ENCODE measurements at places on chromosomes 5 and 9.
A peak's percentile ranks its signal among the peaks of the same experiment; 100 is the strongest.

- no peak for DNase-seq
These were observed 20.6 kb downstream of the NOTCH1 start for GRCh38 chr9:136525207-136525606.

GRCh38 chr5:159426694-159427093, 96.4 kb upstream of the IL12B start:
- DNase-seq, result no peak

- no peak for DNase-seq
These were observed 70.4 kb upstream of the TMED7 start for GRCh38 chr5:115696141-115696650.

DNA sequence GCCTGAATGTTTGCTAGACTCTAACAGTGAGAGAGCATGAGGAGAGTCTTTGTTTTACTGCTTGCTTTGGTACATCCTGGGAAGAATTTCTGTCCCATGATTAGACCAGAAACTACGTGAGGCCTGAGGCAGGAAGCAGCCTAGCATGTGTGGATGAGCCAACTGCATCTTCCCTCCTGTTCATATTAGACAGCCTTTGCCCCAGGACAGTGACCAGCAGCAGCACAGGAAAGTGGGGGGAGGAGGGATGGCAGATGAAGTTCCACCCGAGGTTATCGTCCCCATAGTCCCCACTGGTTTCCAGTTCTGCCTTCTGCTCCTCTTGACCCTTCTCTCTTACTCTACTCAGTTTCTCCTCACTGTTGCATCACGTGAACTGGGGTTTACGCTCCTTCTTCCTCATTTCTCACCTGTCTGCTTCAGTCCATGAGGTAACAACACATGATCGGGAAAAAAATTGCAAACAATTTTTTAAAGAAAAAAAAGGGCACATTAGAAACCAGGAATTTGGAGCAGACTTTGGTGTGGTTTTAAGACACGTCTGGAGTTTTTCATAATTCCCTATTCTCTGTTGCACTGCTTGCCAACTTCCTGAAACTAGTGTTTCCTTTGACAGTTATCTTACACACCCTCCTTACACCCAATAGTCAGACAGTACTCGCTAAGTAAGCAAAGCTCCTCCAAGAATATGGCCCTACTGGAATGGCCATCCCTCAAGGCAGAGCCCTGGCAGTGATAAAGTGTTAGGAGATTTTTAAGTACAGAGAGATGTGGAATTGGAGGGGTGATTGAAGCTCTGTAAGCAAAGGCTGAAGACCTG, 84.1 kb downstream of the SNX18 start:
- DNase-seq, result no peak

DNA sequence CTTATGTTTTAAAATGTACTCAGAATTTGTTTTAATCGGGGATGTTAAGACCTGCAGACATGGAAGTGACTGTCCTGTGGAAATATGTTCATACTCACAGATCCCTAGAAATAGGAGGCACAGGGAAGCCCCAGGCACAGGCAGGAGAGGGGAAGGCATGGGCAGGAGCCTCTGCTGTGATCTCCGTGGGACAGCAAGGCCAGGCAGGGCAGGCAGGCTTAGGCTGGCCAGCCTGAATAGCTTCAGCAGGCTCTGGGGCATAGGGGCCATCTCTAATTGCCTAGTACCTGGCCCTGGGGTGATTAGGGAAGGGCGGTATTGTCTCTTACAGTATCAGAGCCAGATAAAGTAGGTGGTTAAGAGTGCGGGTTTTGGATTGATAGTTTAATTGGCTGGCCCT, 59.8 kb upstream of the PLEKHG4B start:
- no peak for DNase-seq

- no peak for DNase-seq
These were observed 115.8 kb downstream of the DAB2IP start for GRCh38 chr9:121767171-121767769.

DNA sequence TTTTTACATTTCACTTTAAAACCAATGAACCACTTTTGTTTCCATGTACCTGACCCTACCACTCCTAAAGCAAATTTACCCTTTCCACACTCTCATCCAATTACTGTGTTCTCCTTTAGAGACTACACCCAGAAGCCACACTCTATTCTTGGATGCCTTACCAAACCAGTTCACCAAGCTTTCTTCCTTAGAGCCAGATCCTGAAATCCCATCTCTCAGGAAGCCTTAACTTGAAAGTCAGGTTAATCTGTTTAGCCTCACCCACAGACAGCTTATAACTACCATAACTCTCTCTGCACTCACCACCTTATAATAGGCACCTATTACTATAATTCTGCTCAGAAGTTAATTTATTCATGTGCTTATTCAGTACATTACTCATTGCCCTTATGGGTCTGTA, 4.3 kb downstream of the CSNK1A1 start:
- no peak for DNase-seq

DNA sequence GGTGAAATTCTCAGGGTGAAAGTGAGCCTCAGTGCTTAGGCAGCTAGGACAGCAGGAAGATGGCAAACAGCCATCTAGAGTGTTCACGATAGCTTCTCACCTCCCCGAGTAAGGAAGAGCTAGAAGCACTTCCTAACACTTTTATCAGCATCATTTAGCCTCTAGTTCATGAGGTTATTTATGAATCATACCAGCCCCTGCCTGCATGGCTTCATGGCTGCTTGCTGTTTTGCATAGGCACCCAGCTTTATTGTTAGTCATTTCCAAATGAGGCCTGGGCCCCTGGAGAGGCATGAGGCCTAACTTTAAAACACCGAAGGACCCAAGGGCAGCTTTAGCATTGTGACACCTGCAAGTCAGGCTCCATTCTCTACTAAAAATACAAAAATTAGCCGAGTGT, 134.9 kb upstream of the PANK3 start:
- no peak for DNase-seq

DNA sequence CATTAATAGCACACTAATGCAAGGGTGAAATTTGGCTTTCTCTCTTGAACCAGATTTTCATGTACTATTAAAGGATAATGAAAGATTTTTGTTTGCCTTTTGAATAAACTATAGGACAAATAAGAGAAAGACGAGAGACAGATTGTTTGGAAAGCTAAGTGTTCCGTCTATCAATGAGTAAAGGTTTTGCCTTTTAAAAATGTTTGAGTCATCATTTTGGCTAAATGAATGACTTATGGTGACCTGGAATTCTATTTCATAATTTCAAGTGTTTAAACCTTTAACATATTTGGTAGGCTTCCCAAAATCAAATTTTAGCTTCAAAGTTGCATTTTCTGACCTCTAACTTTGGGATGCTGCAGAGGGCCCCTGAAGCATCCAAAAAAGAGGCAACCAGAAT, 145.2 kb downstream of the SLC25A46 start:
- DNase-seq, result no peak

GRCh38 chr5:169861934-169862333, 118.4 kb downstream of the INSYN2B start:
- peak; percentile 70 for DNase-seq

DNA sequence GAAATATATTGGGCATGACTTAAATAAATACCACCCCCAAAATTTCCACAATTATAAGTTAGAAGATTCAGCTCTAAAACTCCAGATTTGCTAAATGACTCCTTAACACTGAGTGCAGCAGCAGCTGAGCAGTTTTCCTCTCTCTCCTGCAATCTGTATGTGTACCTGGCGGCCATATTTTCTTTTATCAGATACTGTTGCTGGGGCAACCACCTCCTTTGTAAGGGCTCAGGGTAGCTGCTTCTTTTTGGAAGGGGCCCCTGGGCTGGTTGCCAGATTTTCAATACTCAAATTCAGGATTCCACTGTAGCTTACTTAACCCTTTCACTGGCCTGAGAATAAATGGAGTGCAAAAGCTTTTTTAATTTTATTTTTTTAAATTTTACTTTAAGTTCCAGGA, 197.0 kb downstream of the TAF11L14 start:
- DNase-seq, result no peak

GRCh38 chr5:40499007-40499406, 180.7 kb upstream of the PTGER4 start:
- no peak for DNase-seq

- peak; percentile 26 for DNase-seq
These were observed 112.6 kb upstream of the NFIL3 start for GRCh38 chr9:91536211-91536691.

- no peak for DNase-seq
These were observed 42.3 kb downstream of the MARCHF3 start for GRCh38 chr5:126988021-126988569.

- no peak for DNase-seq
These were observed 228.1 kb upstream of the NR4A3 start for GRCh38 chr9:99593610-99594009.

- DNase-seq, result no peak
These were observed 52.0 kb upstream of the KLF4 start for GRCh38 chr9:107541523-107541922.

- DNase-seq, result no peak
These were observed 16.3 kb downstream of the GALNT12 start for GRCh38 chr9:98823666-98824334.

DNA sequence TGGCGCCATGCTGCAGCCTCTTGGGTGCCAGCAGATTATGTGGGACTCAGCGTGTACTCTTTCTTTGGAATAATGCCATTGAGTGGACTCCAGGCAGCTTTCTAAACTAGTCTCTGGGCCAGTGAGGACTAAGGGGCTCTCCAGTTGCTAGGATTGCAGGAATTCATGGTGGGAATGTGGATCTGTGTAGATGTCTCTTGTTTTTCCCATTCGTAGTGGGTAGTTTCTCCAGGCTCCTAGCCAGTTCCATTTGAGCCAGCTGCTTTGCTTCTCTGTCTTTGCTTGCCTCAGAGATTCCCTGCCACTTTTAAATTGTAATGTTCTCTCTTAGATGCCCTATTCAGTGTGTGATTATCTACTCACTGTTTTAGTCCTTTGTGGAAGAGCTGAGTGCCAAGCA, 42.6 kb downstream of the SLF1 start:
- DNase-seq, result no peak

DNA sequence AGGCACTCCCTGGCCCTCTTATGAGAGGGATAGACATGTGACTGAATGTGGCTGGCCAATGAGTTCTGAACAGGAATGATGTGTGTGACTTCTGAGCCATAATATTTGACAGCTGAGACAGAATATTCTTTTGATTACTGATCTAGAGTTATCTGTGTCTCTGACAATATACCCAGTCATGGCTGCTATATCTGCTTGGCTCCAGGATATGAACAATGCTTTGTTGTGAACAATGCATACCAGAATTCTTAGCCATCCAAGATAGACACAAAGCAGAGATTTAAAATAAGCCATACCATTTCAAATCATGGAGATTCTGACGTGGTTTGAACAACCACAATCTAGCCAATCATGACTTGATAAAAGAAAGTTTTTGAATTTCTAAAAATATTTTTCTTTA, 840.3 kb upstream of the SEMA6A start:
- no peak for DNase-seq

DNA sequence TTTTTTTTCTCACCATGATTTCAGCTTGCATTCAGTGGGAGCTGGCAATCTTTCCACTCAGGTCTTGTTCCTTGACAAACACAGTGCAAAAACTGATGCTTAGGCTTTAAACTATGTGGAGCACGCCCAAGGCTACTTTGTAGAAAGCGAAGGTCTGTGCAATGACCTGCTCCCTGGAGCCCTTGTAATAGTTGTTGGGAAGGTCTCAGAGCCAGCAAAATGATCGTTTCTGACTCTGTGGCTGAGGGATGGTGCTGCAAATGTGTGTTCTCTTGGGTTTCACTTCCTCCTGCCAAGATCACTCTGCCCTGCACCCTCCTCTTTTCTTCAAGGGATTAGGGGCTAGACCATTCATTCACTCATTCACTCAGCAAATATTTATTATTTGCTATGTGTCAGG, 249.7 kb upstream of the MAP3K1 start:
- DNase-seq, result no peak

DNA sequence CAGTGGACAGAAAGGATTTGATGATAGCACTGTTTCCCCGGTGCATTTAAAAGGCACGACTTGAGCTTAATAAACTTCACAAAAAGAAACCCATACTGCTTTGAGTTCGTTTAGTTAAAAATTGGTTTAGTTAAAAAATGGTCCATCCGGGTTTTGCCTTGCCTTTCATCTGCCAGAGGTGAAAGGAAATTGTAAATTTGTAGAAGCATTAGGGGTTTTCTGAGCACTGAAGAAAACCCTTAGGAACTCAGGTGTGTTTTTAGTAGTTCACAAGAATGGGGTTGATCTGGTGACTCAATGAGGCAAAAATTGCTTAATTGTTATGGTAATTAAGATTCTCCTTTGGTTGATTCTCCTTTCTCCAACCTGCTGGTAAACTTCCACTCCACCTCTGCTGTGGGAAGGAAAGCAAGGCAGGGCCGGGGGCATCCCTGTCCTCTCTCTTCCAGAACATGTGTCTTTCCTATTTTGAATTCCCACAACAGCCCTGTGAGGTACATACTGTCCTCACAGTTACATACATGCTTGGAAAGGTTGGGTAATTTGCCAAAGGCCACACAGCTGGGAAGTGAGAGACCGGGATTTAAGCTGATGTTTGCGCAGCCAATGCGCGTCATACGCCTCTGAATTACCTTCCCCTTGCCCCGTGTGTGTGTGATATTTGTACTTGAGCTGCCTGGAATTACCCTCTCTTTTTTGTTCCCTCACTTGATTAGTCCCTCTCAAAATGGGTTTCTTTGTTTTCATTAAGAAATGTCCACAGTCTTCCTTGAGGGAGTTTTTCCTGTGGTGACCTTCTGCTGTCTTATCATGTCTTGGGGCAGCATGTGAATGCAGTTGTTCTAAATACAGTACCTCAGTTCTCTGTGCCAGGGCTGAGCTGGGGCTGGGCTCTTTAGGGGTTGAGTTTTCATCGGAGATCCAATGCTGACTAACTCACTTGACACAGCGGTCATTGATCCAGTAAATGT, 94.4 kb downstream of the ARHGAP26 start:
- DNase-seq, result no peak

DNA sequence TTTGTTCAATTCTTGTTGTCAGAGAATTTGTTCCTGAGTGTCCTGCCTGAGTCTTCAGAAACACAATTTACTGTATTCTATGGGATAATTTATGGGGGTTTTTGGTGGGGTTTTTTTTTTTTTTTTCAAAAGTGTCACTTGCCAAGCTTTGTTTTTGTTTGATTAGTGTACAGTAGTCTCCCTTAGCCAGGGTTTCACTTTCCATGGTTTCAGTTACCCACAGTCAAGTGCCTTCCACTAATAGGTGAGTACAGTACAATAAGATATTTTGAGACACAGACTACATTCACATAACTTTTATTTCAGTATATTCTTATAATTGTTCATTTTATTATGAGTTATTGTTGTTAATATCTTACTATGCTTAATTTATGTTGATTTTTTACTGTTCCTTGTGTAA, 25.0 kb upstream of the AUH start:
- DNase-seq, result no peak

DNA sequence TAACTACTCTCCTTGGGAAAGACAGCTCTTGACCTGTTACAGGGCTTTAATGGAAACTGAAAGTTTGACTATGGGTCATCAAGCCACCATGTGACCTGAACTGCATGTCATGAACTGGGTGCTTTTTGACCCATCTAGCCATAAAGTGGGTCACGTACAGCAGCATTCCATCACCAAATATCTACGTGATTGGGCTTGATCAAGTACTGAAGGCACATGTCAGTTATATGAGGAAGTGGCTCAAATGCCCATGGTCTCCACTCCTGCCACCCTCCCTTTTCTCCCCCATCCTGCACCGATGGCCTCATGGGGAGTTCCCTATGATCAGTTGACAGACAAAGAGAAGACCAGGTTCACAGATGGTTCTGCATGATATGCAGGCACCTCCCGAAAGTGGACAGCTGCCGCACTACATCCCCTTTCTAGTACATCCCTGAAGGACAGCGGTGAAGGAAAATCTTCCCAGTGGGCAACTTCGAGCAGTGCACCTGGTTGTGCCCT, 7.3 kb upstream of the FCN1 start:
- DNase-seq, result no peak

- no peak for DNase-seq
These were observed 5.8 kb upstream of the BICD2 start for GRCh38 chr9:92770360-92770995.
